ENCODE measurements at places on chromosomes 5 and 9.

- DNase-seq, result peak; percentile 26
These were observed 23.8 kb downstream of the KLF4 start for GRCh38 chr9:107465467-107466451.

- no peak for DNase-seq
These were observed at the start of gene IFNB1 for GRCh38 chr9:21077781-21078180. TSS of gene IFNB1 (minus strand) at chr9:21077942. CDS start at chr9:21077869, 73 bp downstream.

- peak; percentile 80 for DNase-seq
These were observed 129.0 kb downstream of the MUSK start for GRCh38 chr9:110797611-110798010.

DNA sequence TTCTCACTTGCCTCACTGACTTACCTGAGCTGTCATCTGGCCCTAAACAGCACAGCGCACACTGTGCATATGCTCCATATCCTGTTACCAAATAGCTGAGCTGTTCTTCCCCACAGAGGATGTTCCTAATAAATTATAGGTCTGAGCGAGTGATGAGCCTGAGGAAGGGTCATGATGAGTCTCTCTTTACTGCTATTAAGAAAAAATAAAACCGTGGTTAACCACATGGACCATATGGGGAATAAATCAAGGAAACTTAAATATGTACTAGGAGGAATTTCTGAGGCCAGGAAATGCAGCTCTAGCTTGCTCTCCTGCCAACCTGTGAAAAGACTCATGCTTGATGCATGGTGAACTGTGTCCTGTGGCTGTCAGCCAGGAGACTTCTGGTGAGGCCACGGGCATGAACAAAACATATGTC lies 424.8 kb upstream of the DMAC1 start:
- peak; percentile 99 for DNase-seq

GRCh38 chr9:33907347-33907746 lies 90.4 kb downstream of the UBE2R2 start:
- DNase-seq, result no peak

DNA sequence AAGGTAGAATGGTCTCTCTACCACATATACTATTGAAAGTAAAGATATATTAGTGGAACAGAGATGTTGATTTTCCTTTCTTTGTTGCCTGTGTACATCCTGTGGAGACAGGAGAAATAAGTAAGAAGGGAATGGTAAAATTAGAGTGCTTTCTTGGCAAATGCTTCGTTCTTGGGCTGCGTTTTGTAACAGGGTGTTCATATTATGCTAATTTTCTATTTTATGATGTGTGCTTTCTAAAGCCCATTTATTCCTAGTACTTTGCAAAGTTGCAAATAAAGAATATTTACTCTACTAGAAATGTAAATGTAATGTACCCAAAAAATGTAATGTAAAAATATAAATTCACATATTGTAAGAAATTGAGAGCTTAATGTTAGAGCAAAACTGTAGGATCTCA lies 40.5 kb upstream of the RIOK2 start:
- no peak for DNase-seq

- DNase-seq, result peak; percentile 38
These were observed 371.0 kb downstream of the CSNK1G3 start for GRCh38 chr5:123882965-123883345.

DNA sequence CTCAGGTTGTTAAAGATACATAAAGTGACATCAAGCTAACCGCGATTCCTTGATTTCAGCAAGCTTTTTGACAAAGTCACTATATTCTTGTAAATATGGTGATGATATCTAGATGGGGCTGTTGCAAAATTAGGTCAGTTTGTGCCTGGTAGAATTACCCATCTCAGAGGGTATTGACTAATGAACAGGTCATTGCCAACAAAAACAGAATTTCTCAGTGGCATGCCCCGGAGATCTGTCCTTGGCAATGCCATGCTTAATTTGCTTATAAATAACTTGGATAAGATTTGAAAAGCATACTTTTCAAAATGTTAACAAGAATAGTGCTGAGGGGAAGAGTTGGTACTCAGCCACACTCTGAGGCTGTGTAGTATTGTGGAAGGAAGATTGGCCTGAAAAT lies 783.3 kb upstream of the SEMA6A start:
- DNase-seq, result no peak

DNA sequence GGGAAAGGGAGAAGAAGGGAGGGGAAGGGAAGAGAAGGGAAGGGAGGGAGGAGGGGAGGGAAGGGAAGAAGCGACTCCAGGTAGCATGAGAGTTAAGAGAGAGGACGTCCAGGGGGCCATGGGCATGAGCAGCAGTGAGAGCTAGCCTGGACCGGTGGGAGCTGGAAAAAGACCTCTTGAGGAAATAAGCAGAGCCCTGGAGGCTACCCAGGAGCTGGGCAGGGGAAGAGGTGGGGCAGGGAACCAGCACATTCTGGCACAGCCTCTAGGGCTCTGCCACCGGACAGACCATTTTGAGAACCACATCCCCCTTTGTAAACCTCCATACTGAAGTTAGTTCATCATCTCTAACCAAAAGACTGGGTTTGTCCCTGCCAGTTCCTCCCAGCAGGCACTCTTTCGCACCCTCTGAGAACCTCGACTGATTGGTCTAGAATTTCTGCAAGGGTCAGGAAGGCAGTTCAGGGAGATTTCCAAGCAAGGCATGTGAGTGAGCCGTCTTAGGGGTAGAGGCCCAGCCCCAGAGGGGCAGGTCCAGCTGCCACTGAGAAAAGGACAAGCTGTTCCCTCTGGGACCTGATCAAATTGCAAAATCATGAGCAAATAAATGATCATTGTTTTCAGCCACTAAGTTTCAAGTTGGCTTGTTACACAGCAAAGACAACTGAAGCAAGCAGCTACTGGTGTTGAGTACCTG lies 11.6 kb downstream of the NAIF1 start:
- no peak for DNase-seq

- DNase-seq, result peak; percentile 66
These were observed 140.5 kb downstream of the SLIT3 start for GRCh38 chr5:169160405-169160901.

Measured in fibroblast of upper back skin (primary cell).